Activated CD4-positive, alpha-beta T cell treated with anti-CD3 and anti-CD28 coated beads, Interleukin-2, amount 50 U/mL, for 48 hours (primary cell): ENCODE measurements at places on chromosomes 3 and 15.
A peak's percentile ranks its signal among the peaks of the same experiment; 100 is the strongest.

DNA sequence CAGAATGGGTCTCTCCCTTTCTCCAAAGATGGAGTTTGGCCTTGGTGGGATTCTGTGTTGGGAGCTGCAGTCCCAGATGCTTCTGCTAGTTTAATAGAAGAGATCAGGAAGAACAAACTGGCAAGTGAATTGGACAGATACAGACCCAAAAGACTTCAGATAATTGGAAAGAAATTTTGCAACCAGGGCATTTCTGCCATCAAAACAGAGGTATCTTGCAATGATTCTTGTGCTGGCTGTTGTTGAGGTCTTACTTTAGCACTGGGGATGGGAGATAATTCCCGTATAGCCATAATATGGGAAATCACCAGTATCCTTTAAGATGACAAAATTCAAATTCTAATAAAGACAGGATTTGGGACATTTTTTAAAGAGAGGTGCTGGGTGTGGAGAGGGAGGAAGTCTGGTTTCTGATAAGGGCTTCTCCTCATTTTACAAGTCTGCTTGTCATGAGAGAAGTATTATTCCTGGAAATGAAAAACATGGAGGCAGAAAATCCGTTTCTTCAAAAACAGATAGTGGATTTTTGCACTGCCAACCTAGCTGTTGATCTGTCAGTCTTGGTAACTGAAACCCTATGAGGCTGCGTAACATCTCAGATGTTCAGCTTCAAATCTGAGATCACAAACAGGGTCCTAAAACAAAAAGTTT is 40.1 kb downstream of the FNDC3B start:
- DNase-seq: no peak

DNA sequence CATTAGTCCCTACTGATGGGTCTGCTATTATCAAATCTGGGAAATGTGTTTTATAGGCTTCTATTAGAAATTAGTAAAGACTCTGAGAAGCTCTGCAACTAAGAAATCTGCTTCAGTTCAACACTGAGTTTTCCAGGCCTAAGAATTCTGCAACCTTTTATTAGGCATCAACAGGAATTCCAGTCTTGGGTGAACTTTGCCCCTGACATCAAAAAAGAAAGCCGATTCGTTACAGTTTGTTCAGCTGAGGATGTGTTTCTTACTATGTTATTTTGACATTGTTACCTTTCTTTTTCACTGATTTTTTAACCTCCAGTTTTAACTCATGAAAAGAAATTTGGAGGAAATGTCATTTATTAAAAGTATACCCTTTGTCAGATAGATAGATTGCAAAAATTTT is 131.5 kb upstream of the KCNH8 start:
- DNase-seq: no peak

- no peak for DNase-seq
These were observed 168.3 kb upstream of the LPP start for GRCh38 chr3:187985647-187986046.

DNA sequence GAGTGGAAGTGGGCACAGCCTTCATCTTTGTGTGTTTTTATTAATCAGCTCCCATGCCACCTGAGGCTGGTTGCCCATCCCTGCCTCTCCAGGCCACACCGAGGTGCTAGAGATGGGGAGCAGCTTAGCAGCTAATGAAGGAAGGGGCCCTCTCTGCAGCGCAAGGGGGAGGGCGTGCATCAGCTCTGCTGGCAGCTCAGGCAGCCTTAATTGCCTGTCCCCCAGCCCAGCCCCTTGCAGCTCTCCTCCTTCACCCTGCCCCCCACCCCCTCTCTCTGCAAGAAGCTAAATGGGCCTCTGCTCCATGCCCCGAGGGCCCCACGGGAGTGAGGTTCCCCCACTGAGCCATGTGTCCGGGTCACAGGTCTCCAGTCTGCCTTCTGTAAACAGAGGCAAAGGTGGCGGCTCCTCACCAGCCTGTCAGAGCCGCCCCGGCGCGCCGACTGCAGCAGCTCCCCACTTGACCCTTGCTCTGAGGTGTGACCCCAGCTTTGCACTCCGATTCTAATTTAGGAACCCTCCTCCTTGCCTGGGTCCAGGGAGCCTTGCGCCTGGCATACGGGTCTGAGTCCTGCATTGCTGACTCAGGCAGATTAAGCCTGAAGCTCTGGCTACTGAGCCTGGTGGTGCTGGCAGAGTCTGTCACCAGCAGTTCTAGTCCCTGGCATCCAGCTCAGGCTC is 27.9 kb upstream of the NTRK3 start:
- DNase-seq: no peak

- DNase-seq: no peak
These were observed 556.3 kb upstream of the TBL1XR1 start for GRCh38 chr3:177753451-177754155.

DNA sequence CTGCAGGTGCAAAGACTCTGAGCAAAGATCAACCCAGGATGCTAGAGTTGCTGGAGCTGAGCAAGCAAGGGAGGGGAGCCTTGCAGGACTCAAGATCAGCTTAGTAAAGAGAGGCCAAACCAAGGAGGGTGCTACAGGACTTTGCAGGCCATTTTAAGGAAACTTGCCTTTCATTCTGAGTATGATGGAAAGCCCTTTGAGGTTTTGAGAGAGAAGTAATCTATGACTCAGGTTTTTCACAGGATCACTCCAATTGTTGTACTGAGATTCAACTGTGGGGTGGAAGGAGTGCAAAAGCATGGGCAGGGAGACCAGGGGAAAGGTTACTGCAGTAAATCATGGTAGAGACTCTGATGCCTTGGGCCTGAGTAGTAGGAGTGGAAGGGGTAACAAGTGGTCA is 260.4 kb upstream of the GPR149 start:
- no peak for DNase-seq

GRCh38 chr3:143120716-143121240 is 1.2 kb downstream of the CHST2 start:
- peak; percentile 46 for DNase-seq

DNA sequence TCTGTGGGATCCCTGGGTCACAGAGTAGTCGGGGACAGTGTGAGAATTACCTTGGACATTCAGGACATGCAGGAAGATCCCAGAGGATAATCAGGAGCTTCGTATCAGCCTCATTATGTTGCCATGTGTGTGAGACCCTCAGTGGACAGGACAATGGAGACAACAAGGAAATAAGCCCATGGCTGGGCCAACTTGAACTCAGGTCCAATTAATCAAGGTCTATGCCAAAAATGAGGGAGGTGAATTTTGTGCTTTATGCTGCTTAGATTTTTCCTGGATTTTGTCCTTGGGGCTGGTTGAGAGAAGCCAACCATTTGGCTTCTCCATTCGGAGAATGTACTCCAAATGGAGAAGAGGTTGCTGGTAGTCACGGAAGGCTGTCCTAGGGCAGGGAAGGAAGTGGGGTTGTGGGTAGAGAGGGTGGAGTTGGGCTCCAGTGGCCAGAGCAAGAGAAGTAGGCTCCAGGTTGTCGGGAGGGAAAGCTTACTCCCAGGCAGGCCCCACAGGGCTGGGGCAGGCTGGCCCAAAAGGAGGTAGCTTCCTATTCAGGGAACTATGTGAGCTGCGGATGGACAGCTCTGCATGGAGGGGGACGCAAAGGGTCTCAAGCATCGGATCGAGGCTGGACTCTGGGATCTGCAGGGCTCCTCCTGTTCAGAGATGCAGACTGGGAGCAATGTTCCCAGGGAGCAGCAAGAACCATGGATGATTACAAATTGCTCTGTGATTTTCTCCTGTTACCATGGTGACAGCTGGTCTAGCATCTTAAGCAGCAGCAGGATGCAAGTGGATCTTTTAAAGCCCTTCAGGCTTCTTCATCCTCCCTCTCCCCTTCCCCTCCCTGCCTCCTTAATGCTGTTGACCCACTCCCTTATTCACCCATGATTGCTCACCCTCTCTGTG is 91.1 kb downstream of the WNT7A start:
- no peak for DNase-seq

DNA sequence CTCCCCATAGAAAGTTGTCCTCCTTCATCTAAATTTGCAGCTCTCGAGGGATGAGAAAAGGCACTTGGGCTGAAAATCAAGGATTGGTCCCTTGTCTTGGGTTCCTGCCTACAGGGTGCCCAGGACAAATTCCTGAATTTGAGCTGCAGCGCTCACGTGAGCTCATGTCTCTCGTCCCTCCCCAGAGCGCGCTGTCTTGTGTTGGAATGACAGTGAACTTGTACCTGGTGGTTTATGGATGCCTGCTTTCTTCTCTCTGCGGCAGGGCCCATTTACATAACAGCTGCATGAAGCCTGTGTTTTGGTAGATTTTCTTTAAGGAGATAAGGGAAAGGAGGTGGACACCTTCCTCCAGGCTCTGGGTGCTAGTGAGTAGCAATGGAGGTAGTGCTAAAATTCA is 4.3 kb downstream of the RYR3 start:
- DNase-seq: no peak

DNA sequence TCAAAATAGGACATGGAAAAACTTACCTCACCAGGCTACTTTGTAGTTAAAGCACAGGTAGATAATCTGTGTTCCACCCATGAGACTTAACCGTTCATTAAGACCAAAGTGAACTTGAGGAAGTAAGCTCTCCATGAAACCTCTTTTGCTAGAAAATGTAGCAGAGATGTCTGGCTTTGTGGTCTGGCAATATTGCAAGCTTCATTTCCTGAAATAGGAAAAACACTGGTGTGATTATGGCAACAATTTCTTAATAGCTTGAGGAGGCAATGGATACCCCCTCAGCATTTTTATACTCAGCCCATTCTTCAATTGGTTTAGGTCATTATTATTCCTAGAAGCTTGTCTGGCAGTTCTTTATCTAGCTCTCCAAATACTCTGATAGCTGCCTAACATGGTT is 957.3 kb downstream of the IGSF11 start:
- no peak for DNase-seq

- no peak for DNase-seq
These were observed 76.6 kb downstream of the RBPMS2 start for GRCh38 chr15:64698823-64699222.

GRCh38 chr3:44109771-44110361 is 131.8 kb upstream of the TOPAZ1 start:
- DNase-seq: no peak

- DNase-seq: no peak
These were observed 130.6 kb downstream of the CCNL1 start for GRCh38 chr3:157029365-157029790.

GRCh38 chr3:151933234-151933853 is 59.9 kb downstream of the SUCNR1 start:
- no peak for DNase-seq

DNA sequence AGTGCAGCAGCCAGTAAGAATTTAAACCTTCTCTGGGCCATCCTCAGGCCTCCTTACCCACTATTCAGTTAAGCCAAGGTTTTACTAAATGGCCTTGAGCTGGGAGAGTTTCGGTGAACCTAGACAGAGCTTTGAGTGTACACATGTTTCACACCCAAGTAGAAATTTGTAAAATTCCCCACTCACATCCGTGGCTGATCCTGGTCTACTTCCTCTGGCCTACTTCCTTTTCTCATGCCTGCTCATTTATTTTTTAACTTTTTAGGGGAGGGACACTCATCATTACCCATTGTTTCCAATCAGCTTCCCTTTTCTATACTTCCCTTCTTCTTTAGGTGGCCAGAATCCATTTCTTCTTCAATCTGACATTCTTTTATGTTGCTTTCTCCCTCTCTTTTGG is 7.6 kb downstream of the CX3CR1 start:
- no peak for DNase-seq

- DNase-seq: no peak
These were observed 638.1 kb upstream of the KCNMB2 start for GRCh38 chr3:177898185-177898584.

- DNase-seq: no peak
These were observed 35.2 kb downstream of the U2SURP start for GRCh38 chr3:143036557-143036956.

DNA sequence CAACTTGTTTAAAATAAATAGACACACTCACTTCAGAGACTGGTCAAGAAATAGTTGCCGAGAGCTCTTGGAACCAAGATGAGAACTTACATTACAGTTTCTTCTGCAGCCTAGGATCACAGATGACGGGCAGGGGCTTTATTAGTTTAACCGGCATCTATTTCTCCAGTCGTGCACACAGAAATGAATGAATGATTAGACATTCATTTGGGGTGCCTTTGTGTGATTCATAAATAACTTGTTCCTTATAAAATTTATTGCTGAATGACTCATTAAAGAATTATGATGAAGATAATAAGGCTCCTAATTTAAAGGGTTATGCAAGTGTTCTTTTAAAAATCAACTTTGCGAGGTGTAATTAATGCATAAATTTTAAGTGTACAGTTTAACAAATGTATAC is 20.8 kb downstream of the NFKBIZ start:
- no peak for DNase-seq

DNA sequence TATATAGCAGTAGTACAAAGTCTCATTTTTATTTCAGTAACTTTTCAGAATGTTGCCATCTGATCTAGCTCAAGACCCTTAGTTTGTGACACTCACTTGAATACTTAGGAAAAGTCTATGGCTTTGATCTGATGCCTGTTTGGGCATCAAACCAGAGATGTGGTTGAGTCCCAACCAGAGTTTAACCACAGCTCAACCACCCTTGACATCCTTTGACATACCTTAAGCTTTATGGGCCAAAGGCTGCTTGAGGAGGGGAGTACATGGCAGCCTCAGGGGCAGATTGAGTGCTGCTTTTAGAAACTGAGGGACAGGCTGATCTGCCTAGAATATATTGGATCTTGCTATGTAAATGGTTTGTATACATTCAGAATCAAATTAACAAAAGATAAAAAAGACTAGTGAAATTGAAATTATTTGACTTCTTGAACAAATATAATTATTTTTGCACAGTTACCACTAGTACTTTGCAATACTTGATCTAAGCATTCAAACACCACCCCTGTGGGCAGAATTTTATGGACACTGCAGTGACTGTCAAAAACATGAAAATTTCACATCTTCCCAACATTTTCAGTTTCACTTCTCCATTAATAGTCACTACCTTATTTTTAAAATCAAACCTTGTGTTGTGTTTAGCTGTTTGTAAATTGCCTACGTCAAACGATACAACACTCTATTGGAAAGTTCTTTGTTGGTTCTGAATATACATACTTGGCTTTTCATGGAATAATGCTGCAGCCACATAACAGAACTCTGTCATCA is 199.8 kb downstream of the UBE2E2 start:
- DNase-seq: no peak

- DNase-seq: no peak
These were observed 31.9 kb downstream of the RBP2 start for GRCh38 chr3:139444446-139444845.

- DNase-seq: peak; percentile 67
These were observed 3.0 kb downstream of the HDC start for GRCh38 chr15:50262533-50262932.

DNA sequence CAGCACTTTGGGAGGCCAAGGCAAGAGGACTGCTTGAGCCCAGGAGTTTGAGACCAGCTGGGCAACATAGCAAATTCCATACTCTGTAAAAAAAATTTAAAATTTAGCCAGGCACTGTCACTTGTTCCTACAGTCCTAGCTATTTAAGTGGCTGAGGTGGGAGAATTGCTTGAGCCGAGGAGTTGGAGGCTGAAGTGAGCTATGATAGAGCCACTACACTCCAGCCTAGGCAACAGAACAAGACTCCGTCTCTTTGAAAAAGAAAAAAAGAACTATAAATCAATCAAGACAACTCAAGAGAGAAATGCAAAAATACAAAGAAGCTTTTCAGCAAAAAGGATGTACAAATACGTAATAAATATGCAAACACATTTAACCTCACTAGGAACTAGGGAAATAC is 78.8 kb downstream of the TJP1 start:
- no peak for DNase-seq
